T follicular helper cell (primary cell): ENCODE measurements at places on chromosomes 3 and 15.

DNA sequence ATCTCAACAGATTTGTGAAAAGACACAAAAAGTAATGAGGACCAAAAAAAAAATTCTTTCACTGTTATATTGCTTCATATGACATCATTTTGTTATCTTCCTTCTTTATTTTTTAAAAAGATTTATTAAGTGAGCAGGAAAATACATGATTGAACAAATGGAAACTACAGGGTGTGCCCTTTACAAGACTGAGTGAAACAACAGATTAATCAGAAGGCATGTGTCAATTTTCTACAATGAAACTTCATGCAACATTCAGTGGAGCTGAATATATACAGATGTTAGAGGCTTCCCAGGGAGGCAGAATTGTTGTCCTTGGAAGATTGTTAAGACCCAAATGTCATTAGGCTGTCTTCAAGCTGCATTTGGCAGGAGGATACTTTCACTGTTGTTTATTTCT, 28.4 kb upstream of the SLC2A2 start:
- DNase-seq, result no peak

DNA sequence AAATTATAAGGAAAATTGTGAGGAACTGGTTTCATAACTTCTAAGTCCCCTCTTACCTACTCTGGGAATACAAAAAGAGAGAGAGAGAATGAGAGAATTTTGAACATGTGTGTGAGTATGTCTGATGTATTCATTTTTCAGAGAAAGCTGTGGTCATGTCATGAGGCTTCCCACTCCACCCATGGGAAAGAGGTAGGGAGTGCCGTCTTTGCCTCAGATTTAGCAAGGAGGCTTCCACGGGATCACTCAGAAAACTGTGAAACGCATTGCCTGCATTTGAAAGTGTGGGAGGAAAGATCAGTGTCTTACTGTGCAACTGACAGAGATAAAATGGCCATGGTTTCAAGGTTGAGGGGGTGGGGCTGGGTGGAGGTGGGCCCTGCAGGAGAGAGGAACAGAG, 331.5 kb upstream of the CTNNB1 start:
- no peak for DNase-seq

- no peak for DNase-seq
These were observed 6.6 kb downstream of the TM6SF1 start for GRCh38 chr15:83113881-83114674.

GRCh38 chr15:50744601-50745000, 20.9 kb downstream of the SPPL2A start:
- no peak for DNase-seq

DNA sequence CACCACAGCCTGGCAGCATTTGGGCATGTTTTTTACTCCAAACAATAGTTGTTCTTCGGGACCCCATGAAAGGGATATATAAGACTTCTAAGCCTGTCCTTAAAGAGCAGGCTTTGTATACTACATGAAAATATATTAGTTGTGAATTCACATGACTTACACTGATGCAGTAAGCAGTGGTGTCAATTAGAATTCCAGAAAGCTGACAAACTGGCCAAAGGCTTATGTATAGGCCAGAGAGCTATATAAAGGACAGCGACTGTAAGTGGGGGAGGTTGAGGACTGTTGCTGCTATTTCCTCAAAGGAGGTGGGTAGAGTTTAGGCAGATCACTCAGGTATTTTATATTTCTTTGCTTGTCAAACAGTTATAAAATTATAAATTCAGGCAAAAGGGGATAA, 24.8 kb downstream of the KPNA4 start:
- DNase-seq, result no peak

DNA sequence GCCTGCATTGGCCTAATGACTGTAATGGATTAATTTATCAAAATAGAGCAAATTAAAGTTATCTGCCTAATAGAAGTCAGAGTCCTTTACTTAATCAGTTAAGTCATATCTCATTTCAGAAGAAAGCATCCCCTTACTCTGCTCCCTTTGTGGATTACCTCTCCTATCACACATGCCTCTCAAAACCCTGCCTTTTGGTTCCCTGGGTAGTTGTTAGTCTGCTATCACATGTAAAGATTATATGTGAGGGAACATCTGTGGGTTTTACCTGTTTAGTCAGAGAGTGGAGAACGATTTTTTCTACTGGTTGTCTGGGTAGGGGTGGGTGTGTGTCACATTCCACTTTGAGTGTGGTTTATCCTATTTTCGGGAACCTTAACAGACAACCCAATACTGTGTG, 16.4 kb downstream of the UBE2E2 start:
- DNase-seq, result no peak

DNA sequence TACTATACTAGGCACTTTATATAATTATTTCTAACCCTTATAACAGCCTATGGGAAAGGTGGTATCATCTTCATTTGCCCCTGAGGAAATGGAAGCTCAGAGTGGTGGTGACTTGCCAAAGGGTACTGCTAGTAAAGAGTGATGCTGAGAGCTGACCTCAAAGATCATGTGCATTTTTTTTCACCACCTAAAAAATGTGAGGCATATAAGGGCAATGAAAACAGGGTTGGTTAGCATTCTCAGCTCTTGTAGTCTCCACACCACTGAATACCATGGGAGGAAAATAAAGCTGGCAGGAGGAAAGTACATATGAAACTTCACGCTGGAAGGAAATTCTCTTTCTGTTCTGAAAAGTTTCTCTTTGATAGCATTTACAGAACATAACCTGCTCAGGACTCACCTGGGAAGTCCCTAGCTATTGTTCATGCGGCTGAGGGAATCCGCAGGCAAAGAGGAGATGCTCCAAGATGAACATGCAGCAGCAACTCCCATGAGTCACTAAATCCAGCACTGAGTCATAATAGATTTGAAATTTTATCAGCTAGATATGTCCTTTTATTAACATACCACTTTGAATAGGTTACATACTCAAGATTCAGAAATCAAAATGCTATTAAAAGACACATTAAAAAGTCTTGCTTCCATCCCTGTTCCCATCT, 17.3 kb downstream of the FAIM start:
- DNase-seq, result no peak
